ENCODE measurements at places on chromosomes 5 and 9. TPM values are rescaled to one million over a fixed set of nuclear protein-coding genes. Genes with fewer than 3 reads are reported as not detected.

Gene ENTPD2
- not detected for total RNA-seq

- H3K27ac ChIP-seq: no peak overlapping the region
- H3K36me3 ChIP-seq: no peaks in the 10 kb centered on the region
- peaks cover 53% of the 10 kb centered on the region for H3K27me3 ChIP-seq
- no peak overlapping the region for H3K4me3 ChIP-seq
- DNase-seq: no peak
Measured at GRCh38 chr5:176761755-176762154, 48.6 kb upstream of the UNC5A start.

Gene LRRTM2
- total RNA-seq: 0.11 TPM

DNA sequence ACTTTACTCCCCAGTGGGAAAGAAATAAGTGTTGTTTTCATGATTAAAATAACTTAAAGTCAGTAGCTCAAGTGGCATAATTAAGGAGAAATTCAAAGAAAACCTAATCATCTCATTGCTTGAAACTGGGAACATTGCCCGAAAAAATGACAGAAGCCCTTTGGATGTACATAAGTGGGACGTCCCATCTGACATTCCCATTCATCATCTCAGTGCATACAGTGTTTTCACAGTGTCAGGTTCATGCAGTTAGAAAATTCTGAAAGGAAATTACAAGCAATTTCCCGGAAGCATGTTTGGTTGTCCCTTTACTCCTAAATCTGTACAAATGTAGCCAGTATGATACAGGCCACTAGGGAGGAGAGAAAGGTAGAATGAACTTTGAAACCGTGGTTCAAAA is 95.6 kb downstream of the ADAMTS16 start:
- no peaks in the 10 kb centered on the region for H3K36me3 ChIP-seq
- H3K27me3 ChIP-seq: no peaks in the 10 kb centered on the region
- H3K27ac ChIP-seq: no peak overlapping the region
- no peak for DNase-seq
- no peaks in the 10 kb centered on the region for H3K4me1 ChIP-seq

GRCh38 chr9:25310961-25311360 is 367.3 kb downstream of the TUSC1 start:
- H3K36me3 ChIP-seq: no peaks in the 10 kb centered on the region
- DNase-seq: no peak
- H3K27me3 ChIP-seq: no peaks in the 10 kb centered on the region

GRCh38 chr5:144284931-144285502 is 114.3 kb downstream of the KCTD16 start:
- H3K4me1 ChIP-seq: no peaks in the 10 kb centered on the region
- DNase-seq: peak; percentile 21
- H3K4me3 ChIP-seq: no peak overlapping the region
- no peaks in the 10 kb centered on the region for H3K27me3 ChIP-seq
- H3K36me3 ChIP-seq: no peaks in the 10 kb centered on the region

DNA sequence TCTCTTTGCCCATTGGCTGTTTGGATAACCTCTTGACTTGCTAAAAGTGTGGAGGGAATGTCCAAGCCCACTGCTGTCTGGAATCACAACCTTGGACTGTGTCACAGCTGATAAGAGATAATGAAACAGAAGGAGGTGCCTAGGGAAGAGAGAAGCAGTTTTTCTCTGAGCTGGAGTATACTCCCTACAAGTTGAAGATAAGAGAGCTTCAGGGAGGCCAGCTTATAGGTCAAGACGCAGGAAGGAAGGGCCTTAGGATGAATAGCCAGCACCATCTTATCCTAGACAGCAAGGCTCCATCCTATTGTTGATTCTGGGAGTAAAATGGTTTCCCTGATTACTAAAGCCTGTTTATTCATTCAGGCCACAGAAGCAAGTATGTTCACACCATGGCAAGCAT is 244.7 kb downstream of the NPR3 start:
- no peaks in the 10 kb centered on the region for H3K36me3 ChIP-seq
- H3K27me3 ChIP-seq: no peaks in the 10 kb centered on the region
- H3K4me3 ChIP-seq: no peak overlapping the region
- no peak for DNase-seq

- no peak overlapping the region for H3K27ac ChIP-seq
- no peaks in the 10 kb centered on the region for H3K27me3 ChIP-seq
- H3K4me1 ChIP-seq: no peaks in the 10 kb centered on the region
Measured at GRCh38 chr5:114237766-114238165, 124.1 kb upstream of the KCNN2 start.

- peak; percentile 99 for DNase-seq
- H3K4me1 ChIP-seq: peaks cover 91% of the 10 kb centered on the region
- peak overlapping the region; percentile 84 for H3K27ac ChIP-seq
- no peaks in the 10 kb centered on the region for H3K27me3 ChIP-seq
- H3K36me3 ChIP-seq: peaks cover 21% of the 10 kb centered on the region
Measured at GRCh38 chr9:127561491-127562278, 50.4 kb upstream of the STXBP1 start.

Gene TEX48
- total RNA-seq: not detected

GRCh38 chr5:77644371-77645157 is 6.1 kb upstream of the OTP start:
- H3K27ac ChIP-seq: no peak overlapping the region
- H3K4me1 ChIP-seq: no peaks in the 10 kb centered on the region
- no peak overlapping the region for H3K4me3 ChIP-seq
- no peaks in the 10 kb centered on the region for H3K36me3 ChIP-seq
- peaks cover 76% of the 10 kb centered on the region for H3K27me3 ChIP-seq

Gene PCDHGA8
- total RNA-seq: 0.86 TPM

- H3K4me3 ChIP-seq: no peak overlapping the region
- H3K36me3 ChIP-seq: no peaks in the 10 kb centered on the region
- peaks cover 12% of the 10 kb centered on the region for H3K27me3 ChIP-seq
- no peaks in the 10 kb centered on the region for H3K4me1 ChIP-seq
- DNase-seq: no peak
- no peak overlapping the region for H3K27ac ChIP-seq
Measured at GRCh38 chr9:22265038-22265437, 181.6 kb upstream of the DMRTA1 start.

DNA sequence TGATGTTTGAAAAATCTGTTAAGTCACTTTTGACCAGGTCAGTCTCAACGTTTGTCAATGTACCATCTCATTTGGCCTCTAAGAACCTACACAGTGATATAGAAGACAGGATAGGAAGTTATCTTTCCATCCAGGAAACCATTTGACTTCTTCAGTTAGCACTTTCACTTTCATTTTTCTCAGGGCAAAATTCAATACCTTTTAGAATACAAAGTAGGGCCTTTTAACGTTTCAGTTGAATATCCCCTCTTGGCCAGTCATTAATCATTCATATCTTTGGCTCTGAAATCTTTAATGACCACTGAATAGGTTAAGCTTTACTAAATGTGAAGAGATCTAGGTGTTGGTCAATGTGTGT is 101.1 kb upstream of the GNAQ start:
- no peaks in the 10 kb centered on the region for H3K4me1 ChIP-seq
- H3K4me3 ChIP-seq: peak overlapping the region; percentile 21
- H3K36me3 ChIP-seq: no peaks in the 10 kb centered on the region

GRCh38 chr9:16252616-16253015 is 617.9 kb downstream of the BNC2 start:
- no peak for DNase-seq
- no peak overlapping the region for H3K27ac ChIP-seq
- no peaks in the 10 kb centered on the region for H3K27me3 ChIP-seq
- peaks cover 9% of the 10 kb centered on the region for H3K4me1 ChIP-seq

Gene MZB1
- not detected for total RNA-seq

Gene NEUROG1
- not detected for total RNA-seq

- no peak for DNase-seq
- no peaks in the 10 kb centered on the region for H3K36me3 ChIP-seq
- H3K27me3 ChIP-seq: no peaks in the 10 kb centered on the region
- no peaks in the 10 kb centered on the region for H3K4me1 ChIP-seq
- no peak overlapping the region for H3K27ac ChIP-seq
- H3K4me3 ChIP-seq: no peak overlapping the region
Measured at GRCh38 chr5:181127456-181127855, 3.5 kb downstream of the OR2V1 start.

- peak; percentile 93 for DNase-seq
- no peaks in the 10 kb centered on the region for H3K36me3 ChIP-seq
- peak overlapping the region; percentile 90 for H3K27ac ChIP-seq
- peak overlapping the region; percentile 87 for H3K4me3 ChIP-seq
- peaks cover 18% of the 10 kb centered on the region for H3K4me1 ChIP-seq
- no peaks in the 10 kb centered on the region for H3K27me3 ChIP-seq
Measured at GRCh38 chr9:113564498-113565237, 101.1 kb downstream of the RGS3 start.

Gene CA9
- 3.4 TPM for total RNA-seq

DNA sequence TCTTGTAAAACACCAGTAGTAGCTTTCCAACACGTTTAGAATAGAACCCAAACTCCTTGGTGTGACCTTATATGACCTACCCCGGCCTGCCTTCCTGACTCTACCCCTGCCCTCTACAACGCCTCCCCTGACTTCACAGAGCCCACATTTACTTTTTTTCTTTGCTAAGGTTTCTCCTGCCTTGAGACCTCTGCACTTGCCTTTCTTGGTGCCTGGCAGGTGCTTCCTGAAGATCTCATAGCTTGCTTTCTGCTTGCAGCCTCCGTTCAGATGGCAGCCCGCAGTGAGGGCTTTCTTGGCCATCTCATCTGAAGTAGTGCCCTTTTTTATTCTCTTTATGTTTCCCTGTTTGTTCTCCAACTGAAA is 24.3 kb downstream of the NUP214 start:
- H3K27me3 ChIP-seq: no peaks in the 10 kb centered on the region
- H3K4me1 ChIP-seq: no peaks in the 10 kb centered on the region
- no peak overlapping the region for H3K27ac ChIP-seq
- H3K4me3 ChIP-seq: no peak overlapping the region

- no peaks in the 10 kb centered on the region for H3K27me3 ChIP-seq
- H3K36me3 ChIP-seq: no peaks in the 10 kb centered on the region
- no peak overlapping the region for H3K4me3 ChIP-seq
- peaks cover 10% of the 10 kb centered on the region for H3K4me1 ChIP-seq
- peak overlapping the region; percentile 27 for H3K27ac ChIP-seq
- DNase-seq: peak; percentile 84
Measured at GRCh38 chr9:15697446-15697851, 144.6 kb downstream of the CCDC171 start.

GRCh38 chr9:34521406-34522045 is 1.3 kb downstream of the ENHO start:
- H3K27me3 ChIP-seq: peaks cover 28% of the 10 kb centered on the region
- no peak for DNase-seq
- H3K4me1 ChIP-seq: no peaks in the 10 kb centered on the region
- no peak overlapping the region for H3K27ac ChIP-seq
- no peak overlapping the region for H3K4me3 ChIP-seq
- no peaks in the 10 kb centered on the region for H3K36me3 ChIP-seq

DNA sequence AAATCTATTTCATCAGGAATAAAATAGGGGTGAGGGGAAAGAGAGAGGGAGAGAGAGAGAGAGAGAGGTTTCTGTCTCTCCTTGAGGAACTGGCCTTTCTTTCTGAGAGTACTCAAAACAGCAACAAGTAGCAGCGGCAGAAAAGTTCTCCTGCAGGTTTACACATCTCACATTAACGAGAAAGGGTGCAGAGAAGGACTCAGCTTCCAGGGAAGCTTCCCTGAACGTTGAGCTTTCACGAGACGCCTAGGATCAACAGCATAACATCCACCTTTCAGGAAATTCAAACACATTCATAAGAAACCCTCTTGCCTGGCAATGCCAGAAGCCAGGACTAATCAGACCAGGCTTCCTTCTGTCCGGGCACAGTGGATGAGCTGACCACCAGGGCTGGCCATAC is 162.9 kb downstream of the ZDHHC21 start:
- H3K4me1 ChIP-seq: no peaks in the 10 kb centered on the region
- no peaks in the 10 kb centered on the region for H3K36me3 ChIP-seq
- peaks cover 18% of the 10 kb centered on the region for H3K27me3 ChIP-seq
- no peak overlapping the region for H3K27ac ChIP-seq
- no peak overlapping the region for H3K4me3 ChIP-seq
- DNase-seq: no peak

Gene MSX2
- 2.4 TPM for total RNA-seq

GRCh38 chr5:109786206-109786855 is 96.6 kb downstream of the MAN2A1 start:
- peaks cover 6% of the 10 kb centered on the region for H3K4me1 ChIP-seq
- no peak overlapping the region for H3K27ac ChIP-seq
- peaks cover 24% of the 10 kb centered on the region for H3K36me3 ChIP-seq
- H3K4me3 ChIP-seq: no peak overlapping the region
- no peak for DNase-seq

- H3K27me3 ChIP-seq: no peaks in the 10 kb centered on the region
- no peak for DNase-seq
- H3K27ac ChIP-seq: no peak overlapping the region
- H3K36me3 ChIP-seq: no peaks in the 10 kb centered on the region
Measured at GRCh38 chr5:179251276-179251969, 93.8 kb downstream of the ADAMTS2 start.

DNA sequence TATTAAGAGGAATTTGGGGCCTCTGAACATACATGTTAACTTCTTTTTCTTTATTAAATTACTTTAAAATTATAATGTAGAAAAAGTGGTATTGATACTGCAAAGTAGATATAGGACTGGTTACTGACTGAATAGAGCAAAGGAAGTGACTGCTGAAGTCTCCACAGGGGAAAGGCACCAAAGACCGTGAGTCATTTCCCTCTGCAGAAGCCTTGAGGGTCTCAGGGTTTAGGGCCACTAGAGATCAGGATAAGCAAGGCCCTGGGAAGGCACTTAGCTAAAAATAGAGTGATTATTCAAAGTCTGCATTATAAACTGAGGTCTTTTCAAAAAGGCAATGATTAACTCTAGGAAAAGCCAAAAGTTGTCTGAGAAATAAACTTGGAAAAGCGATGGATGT is 44.7 kb upstream of the ITGA1 start:
- no peak for DNase-seq
- H3K36me3 ChIP-seq: no peaks in the 10 kb centered on the region
- H3K4me1 ChIP-seq: peaks cover 34% of the 10 kb centered on the region
- H3K27me3 ChIP-seq: no peaks in the 10 kb centered on the region

DNA sequence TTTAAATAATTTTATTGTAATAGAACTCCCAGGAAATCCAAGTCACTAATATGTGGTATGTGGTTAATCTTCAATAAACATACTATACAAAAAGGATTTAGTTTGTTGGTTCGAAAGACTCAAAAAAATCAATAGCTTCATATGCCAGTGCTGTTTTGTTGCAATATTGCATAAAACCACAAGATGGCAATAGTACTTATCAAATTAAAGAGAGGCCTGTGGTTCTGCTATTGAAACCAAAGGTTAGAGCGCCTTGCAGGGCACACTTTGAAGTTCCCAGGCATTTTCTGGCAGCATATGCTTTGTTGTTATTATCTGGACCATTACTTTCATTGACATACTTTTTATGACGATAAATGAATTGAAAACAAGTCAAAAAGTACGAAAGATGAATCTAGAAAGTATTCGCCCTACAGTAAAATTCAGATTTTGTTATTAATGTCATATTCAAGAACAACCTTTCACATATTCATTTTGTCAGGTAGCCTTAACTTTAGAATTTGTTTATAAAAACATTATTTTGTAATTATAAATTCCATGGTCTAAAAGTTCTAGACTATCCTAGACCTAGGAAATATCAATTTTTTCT is 316.3 kb downstream of the MCTP1 start:
- peak; percentile 77 for DNase-seq
- H3K36me3 ChIP-seq: no peaks in the 10 kb centered on the region
- H3K27ac ChIP-seq: no peak overlapping the region
- H3K4me3 ChIP-seq: no peak overlapping the region
- H3K27me3 ChIP-seq: peaks cover 6% of the 10 kb centered on the region

- H3K36me3 ChIP-seq: no peaks in the 10 kb centered on the region
- no peak overlapping the region for H3K4me3 ChIP-seq
- no peaks in the 10 kb centered on the region for H3K4me1 ChIP-seq
- no peaks in the 10 kb centered on the region for H3K27me3 ChIP-seq
- DNase-seq: no peak
Measured at GRCh38 chr5:100276071-100276470, 259.1 kb upstream of the FAM174A start.

GRCh38 chr9:87798261-87798833 is 72.4 kb downstream of the CTSL start:
- H3K27me3 ChIP-seq: no peaks in the 10 kb centered on the region
- DNase-seq: no peak
- H3K27ac ChIP-seq: no peak overlapping the region
- peaks cover 7% of the 10 kb centered on the region for H3K4me1 ChIP-seq
- no peak overlapping the region for H3K4me3 ChIP-seq

Measured in GM23248 (cell line).